ENCODE measurements at places on chromosomes 12 and 14. TPM values are rescaled to one million over a fixed set of nuclear protein-coding genes. Genes with fewer than 3 reads are reported as not detected.

Gene DPPA3
- total RNA-seq: not detected

Gene PMEL
- total RNA-seq: 1.5 TPM

Gene PPP2R5C
- 44.9 TPM for total RNA-seq

DNA sequence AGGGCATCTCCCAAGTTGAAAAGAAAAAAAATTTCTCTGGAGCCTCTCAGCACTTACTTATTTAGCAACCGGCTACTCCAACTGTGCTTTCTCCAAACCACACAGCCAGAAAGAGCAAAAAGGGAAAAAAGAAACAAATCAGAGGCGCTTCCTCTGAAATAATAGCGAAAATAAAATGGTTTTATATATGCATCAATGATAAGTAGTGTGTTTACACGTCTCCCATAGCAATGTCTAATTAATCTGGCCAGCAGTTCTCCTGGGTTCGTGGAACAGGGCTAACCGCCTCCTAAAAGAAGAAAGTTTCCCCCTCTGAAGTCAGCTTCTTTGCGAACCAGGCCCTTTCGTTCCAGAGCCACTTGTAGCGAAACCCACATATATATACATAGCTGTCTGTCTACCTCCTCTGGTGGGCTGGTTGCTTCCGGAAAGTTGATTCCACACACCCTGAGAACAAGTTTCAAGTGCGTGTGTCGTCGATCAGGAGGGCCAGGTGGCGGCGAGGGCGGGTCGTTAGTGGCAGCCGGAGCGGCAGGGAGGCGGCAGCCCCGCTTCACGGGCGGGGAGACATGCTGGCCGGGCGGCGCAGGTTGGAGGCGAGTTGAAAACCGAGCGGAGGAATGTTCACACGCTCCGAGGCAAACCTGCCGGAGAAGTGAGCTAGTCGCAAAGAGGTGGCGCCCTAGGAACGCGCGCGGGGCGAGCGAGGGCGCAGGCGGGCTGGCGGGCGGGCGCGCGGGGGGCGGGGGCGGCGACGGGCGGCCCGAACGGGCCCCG lies 2.7 kb downstream of the PTHLH start:
- peak; percentile 69 for DNase-seq

- DNase-seq: no peak
Observed at GRCh38 chr12:108166505-108166904, 37.4 kb downstream of the WSCD2 start.
